ENCODE measurements at places on chromosomes 1 and 21.

GRCh38 chr1:15472587-15472986 is 3.3 kb upstream of the CELA2B start:
- no peak for DNase-seq

- no peak for DNase-seq
Observed at GRCh38 chr1:218759795-218760194, 413.9 kb upstream of the LYPLAL1 start.

- no peak for DNase-seq
Observed at GRCh38 chr1:200384818-200385390, 24.9 kb downstream of the ZNF281 start.

GRCh38 chr1:224801844-224802490 is 127.5 kb upstream of the DNAH14 start:
- DNase-seq: no peak

GRCh38 chr1:17925290-17926237 is 170.4 kb downstream of the ACTL8 start:
- DNase-seq: no peak

DNA sequence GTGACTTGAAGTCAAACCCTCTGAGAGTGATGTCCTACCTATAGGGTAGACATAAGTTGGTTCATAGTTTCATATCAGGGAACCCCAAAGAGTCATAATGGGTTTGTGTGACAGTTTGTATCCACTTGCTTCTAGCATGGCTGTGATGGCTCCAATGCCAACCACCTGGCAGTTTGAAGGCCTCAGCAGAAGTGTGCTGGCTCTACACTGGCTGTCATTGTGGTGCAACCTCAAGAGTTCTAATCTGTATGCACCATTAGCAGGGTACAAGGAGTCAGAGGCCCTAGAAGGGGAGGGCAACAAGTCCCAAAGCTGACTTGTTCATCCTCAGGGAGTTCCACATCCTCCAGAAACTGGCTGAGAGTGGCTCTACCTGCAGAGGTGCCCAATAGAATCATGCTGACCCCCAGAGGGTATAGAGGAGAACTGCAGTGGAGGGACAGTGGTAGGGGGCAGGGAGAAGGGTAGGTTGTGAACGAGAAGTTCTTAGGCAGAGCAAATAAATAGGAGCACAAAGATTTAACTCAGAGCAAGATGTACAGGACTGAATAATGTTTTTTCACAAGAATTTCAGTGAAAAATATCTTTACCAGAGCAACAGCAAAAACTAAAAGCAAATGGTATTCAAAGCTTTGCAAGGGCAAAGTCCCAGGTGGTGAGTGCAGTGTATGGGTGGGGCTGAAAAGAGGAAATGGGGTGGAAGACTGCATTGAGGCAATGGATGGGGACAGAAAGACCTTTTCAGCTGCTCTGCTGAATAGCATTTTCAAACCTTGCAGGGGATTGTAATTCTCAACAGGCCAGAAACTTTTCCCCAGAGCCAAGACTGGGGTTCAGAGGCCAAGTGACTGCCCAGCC is 3.2 kb downstream of the FCRL2 start:
- no peak for DNase-seq

- no peak for DNase-seq
Observed at GRCh38 chr1:76697361-76697760, 169.9 kb upstream of the ST6GALNAC5 start.

- DNase-seq: no peak
Observed at GRCh38 chr1:22450351-22451021, 1.2 kb upstream of the ZBTB40 start.

GRCh38 chr1:116986421-116987255 is 14.9 kb upstream of the CD101 start:
- DNase-seq: no peak

DNA sequence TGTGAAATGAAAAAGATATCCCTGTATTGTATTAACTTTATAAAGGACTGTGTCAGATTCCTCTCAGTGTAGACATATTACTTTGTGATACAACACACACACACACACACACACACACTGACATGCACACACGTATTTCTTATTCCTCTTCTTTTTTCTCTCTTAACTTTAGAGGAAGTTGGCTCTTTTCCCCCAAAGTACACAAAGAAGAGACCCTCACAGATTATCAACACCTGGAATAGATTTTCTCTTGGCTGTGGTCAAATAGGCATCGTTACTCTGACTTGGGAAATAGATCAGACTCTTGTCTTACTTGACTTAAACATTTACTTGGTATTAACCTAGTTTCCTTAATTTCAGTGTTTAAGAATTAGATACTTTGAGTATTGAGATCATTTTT is 792.8 kb downstream of the ADGRL2 start:
- no peak for DNase-seq

- no peak for DNase-seq
Observed at GRCh38 chr1:41935226-41935625, 16.5 kb upstream of the HIVEP3 start.

GRCh38 chr1:170711682-170712081 is 47.8 kb downstream of the PRRX1 start:
- no peak for DNase-seq

DNA sequence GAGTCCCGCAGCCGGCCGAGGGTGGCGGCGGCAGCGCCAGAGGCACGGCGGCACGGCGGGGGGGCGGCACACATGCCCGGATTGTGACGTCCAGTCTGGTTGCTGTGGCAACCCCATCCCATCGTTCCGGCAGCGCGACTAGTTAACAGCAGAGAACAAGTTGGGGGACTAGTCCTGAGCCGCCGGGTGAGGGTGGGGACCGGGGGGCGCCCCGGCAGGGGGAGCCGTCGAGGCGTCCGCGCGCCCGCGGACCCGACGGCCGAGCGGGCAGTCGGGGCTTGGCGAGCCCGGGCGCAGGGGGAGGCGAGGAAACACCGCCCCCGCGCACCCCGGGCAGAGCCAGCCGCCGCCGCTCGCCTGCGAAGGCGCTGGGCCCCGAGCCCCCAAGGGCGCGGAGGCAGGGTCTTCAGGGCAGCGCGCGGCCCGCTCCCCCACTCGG is at the start of gene CHD5:
CHD5 (minus strand) TSS at position 54 of the 439 bp plus-strand sequence. CDS start 298 bp downstream, outside the sequence.
- DNase-seq: no peak

GRCh38 chr1:184832517-184832916 is 77.9 kb upstream of the EDEM3 start:
- DNase-seq: no peak

DNA sequence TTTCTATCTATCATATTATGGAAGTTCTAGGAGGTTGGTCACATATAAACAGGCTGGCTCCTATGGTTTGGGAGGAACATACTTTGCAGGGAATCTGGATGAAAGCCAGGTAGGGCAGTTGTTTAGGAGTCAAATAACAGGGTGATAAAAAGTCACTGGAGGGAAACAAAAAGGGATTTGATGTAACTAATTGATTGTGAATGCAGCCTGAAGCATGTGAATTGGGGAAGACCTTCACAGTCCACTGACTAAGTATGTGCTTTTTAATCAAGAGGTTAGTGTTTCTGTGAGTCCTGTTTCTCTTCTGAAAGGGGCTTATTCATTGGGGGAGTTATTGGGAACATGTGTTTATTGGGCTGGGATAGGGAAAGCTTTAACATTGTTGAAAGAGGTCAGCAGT is 41.3 kb downstream of the HMCN1 start:
- no peak for DNase-seq
